Activated CD4-positive, alpha-beta T cell treated with anti-CD3 and anti-CD28 coated beads for 36 hours (primary cell): ENCODE measurements at places on chromosomes 6 and 20. TPM values are rescaled to one million over a fixed set of nuclear protein-coding genes. Genes with fewer than 3 reads are reported as not detected.

The CRIP3 gene
- 1.8 TPM for total RNA-seq

The PTCHD4 gene
- total RNA-seq: not detected

The PRRT1 gene
- total RNA-seq: 0.43 TPM

The CLPSL1 gene
- not detected for total RNA-seq

- H3K4me3 ChIP-seq: no peak overlapping the region
- no peaks in the 10 kb centered on the region for H3K4me1 ChIP-seq
- no peaks in the 10 kb centered on the region for H3K36me3 ChIP-seq
- DNase-seq: no peak
- no peak overlapping the region for H3K27ac ChIP-seq
- peaks cover 4% of the 10 kb centered on the region for H3K27me3 ChIP-seq
Measured at GRCh38 chr6:125511809-125512396, 210.1 kb upstream of the HDDC2 start.

- no peaks in the 10 kb centered on the region for H3K36me3 ChIP-seq
- peak; percentile 79 for DNase-seq
- peak overlapping the region; percentile 90 for H3K4me3 ChIP-seq
- H3K4me1 ChIP-seq: peaks cover 20% of the 10 kb centered on the region
- peak overlapping the region; percentile 88 for H3K27ac ChIP-seq
Measured at GRCh38 chr6:73309785-73310502, 44.1 kb downstream of the DPPA5 start.

- no peak overlapping the region for H3K4me3 ChIP-seq
- DNase-seq: no peak
- H3K36me3 ChIP-seq: no peaks in the 10 kb centered on the region
- no peak overlapping the region for H3K27ac ChIP-seq
Measured at GRCh38 chr6:11434565-11435326, 102.8 kb upstream of the TMEM170B start.

DNA sequence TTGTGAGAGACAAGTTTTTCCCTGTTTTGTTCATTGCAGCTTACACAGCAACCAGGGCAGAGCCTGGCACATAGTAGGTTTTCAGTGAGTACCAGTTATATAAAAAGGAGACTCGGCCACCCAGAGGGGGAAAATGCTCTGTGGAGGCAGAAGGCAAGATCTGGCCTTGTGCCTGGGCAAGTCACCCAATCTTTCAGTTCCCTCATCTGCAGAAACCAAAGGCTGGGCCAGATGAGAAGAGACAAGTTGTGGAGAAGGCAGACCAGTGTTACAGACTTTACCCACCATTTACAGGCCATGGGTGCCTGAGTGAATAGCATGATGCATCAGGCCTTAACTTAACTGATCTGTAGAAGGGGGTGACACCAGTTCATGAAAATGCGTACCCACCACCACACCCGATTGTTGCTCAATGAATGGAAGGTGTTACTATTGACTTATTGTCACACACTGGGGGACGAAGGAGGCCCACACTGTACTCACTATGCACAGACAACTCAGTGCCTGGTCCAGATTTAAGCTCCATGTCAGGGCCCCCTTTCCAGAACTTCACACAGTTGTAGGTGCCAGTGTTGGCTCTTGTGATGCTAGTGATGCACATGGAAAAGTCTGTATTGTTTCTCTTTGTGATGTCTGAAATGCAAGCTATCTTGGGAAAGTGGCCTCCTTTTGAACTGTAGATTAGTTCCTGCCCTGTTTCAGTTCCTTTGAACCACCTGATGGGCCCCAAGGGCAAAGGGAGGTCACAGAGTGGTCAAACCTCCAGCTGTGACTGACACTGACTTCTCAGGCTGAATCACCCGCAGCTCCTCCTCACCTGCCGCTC, 64.3 kb upstream of the SIRPG start:
- no peak overlapping the region for H3K27ac ChIP-seq
- no peak for DNase-seq

- H3K36me3 ChIP-seq: no peaks in the 10 kb centered on the region
- H3K4me3 ChIP-seq: no peak overlapping the region
- no peak overlapping the region for H3K27ac ChIP-seq
- no peaks in the 10 kb centered on the region for H3K27me3 ChIP-seq
- no peaks in the 10 kb centered on the region for H3K4me1 ChIP-seq
Measured at GRCh38 chr6:84847390-84848160, 83.2 kb upstream of the TBX18 start.

DNA sequence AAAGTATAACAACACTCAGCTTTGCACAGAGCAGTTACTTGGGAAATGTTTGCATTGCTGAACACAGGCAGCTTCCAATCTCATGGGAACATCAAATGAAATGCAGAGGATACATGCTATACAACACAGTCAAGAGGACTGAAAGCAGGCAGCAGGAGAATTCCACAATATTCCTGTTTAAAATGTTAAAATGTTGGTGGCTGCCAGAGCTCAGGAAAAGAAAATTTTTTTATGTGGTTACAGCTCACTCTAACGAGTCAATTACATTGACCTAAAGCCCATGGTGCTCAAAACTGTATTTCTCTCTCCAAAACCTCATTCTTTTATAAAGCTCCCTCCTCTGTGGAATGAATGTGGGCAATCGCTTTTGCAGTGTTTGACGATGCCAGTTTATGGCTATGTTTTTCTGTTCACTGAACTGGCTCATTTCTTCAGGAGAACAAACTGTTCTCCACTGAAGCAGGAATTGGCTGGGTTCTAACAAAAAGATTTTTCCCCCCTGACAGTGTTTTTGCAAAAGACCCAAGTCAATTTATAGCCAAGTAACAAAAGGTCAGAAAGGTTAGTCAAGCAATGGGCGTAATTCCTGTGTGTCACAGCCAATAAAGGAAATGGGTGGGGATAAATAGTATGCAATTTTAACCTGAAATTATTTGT, 69.0 kb downstream of the ZHX3 start:
- H3K36me3 ChIP-seq: no peaks in the 10 kb centered on the region
- H3K27me3 ChIP-seq: no peaks in the 10 kb centered on the region
- no peak overlapping the region for H3K27ac ChIP-seq
- H3K4me3 ChIP-seq: no peak overlapping the region
- DNase-seq: no peak

DNA sequence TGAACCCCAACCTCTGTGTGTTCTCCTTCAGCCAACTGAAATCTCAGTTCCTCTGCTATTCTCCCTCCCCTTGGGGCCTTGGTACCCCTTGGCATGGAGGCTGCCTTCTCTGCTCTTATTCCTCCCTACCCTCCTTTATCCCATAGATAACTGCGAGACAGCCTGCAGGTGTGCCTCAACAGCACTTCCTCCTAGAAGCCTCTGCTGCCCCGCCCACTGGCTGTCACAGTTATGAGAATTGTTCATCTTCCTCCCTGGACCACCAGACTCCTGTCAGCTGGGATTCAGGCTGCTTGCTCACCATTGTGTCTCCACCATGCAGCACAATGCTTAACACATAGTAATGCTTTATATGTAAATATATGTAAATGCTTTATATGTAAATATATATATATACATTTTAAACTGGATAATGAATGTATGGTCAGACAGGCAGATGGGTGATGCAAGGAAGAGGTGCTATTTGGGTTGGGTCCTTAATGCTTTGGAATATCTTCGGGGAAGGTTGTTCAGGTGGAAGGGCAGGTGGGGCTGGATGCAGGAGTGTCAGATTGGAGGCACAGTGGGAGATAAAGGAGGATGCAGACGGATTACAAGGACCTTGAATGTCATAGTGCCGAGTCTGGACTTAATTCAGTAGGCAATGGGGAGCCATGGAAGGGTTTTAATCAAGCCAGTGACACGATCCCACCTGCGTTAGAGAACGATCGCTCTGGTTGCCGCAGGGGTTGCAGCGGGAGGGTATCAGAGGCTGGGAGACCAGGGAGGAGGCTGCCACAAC, 4.9 kb downstream of the CDH22 start:
- H3K4me3 ChIP-seq: no peak overlapping the region
- H3K27me3 ChIP-seq: peaks cover 36% of the 10 kb centered on the region
- H3K36me3 ChIP-seq: no peaks in the 10 kb centered on the region
- H3K4me1 ChIP-seq: peaks cover 3% of the 10 kb centered on the region
- no peak overlapping the region for H3K27ac ChIP-seq
- DNase-seq: no peak
